ENCODE measurements at places on chromosomes 7 and 10.

- no peak for DNase-seq
Observed at GRCh38 chr10:75195035-75195763, 15.4 kb upstream of the VDAC2 start.

- DNase-seq, result no peak
Observed at GRCh38 chr7:151125470-151125845, 39.2 kb downstream of the AGAP3 start.

DNA sequence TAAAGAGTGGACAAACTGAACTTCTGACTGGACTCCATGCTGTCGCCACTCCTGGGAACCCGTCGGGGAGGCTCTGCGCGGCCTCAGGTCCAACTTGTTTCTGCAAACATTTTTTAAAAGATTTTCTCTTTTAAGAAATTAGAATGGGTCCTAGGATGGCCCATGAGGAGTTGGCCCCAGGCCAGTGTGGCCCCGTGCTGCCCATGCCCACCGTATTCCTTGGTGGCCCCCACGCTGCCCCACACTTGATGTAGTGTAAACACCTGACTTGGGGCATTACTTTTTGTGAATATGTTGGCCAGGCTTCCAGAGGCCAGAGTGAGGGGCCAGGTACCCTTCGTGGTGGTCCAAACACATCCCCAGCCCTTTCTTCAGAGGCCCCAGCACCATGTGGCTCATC lies 19.3 kb downstream of the ZNF316 start:
- no peak for DNase-seq

- no peak for DNase-seq
Observed at GRCh38 chr10:33402220-33403073, 68.0 kb upstream of the NRP1 start.

DNA sequence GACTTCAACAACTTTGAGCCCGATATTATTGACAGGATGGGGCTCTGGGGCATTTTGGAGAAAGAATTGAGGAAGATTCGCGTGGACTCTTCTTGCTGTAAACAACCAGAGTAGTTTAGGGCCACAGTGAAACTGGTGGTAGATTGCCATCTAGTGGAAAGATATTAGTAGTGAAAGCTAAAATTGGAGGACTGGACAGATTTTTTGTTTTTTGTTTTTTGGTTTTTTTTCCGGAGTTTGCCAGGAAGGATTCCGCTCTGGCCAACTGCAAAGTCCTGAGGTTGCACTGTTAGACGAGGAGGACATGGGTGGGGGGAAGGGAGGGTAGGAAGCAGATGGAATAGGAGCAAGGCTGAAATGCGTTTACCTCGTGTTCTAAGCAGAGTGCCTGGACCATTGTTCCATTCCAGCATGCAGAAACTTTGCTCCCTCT lies 11.7 kb downstream of the NOBOX start:
- DNase-seq, result no peak

DNA sequence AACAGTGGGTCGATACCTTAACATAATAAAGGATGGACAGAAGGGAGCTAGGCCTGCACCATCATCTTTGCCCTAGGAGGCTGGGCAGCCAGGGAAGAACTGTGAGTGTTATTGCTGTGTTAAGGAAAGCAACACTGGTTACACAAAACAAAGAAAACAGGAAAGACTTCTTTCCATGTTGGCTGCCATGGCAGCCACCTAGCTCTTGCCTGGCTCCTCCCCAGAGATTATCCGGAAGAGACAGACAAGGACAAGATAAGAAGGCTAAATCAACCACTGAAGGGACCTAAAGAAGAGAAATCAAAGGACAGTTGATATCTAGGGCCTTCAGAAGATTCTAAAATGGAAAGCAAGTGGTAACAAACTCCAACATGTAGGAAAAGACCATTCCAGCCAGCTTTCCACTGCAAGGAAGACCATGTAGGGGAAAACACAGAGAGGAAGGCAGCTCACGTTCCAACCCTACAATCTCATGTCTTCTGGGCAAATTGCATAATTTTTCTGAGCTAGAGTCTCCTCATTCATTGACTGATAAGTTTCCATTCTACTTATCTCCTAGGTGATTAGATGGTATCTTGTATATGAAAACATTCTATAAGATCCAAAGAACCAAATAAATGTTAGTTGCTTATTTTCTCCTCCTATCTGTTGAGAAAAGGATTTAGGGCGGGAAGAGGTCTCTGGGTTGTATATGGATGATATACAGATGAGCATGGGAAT lies 51.2 kb downstream of the SP8 start:
- DNase-seq, result no peak
